Activated T-cell treated with anti-CD3 and anti-CD28 coated beads, Interleukin-2, amount 50 U/mL, for 24 hours (primary cell): ENCODE measurements at places on chromosomes 3 and 15.

DNA sequence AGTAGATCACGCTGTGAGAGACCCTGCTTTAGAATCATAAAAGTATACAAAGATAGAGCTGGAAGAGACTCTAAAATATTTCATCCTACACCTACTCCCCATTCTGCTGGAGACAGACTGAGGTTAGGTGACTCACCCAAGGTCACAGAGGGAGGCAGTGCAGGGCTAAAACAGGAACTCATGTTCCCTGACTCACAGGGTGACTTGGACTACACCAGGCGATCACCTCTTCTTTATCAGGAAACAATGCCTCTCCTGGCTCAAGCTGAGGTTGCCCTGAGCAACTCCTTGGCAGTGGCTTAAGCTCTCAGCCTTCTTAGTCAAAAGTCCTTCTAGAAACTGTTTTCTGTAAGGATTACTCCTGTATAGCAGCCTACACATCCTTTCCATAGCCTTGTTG lies 26.4 kb upstream of the TNFAIP8L3 start:
- DNase-seq = no peak

DNA sequence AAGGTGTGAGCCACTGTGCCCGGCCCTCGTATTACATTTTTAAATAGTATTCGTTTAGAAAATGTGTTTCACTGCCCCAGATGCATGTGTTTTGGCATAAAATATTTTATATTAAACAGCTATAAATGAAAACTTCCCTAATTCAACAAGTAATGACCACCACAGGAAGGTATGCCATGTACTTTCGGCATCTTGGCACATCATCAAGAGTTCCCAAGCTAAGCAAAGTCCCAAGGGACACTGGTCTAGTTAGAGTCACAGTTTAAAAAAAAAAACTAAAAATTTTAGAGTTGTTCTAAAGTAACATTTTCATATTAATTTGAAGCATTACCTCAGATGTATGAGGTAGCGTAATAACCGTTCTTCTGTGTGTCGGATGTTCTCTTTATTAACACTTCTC lies 15.6 kb upstream of the ARPP19 start:
- DNase-seq = no peak

DNA sequence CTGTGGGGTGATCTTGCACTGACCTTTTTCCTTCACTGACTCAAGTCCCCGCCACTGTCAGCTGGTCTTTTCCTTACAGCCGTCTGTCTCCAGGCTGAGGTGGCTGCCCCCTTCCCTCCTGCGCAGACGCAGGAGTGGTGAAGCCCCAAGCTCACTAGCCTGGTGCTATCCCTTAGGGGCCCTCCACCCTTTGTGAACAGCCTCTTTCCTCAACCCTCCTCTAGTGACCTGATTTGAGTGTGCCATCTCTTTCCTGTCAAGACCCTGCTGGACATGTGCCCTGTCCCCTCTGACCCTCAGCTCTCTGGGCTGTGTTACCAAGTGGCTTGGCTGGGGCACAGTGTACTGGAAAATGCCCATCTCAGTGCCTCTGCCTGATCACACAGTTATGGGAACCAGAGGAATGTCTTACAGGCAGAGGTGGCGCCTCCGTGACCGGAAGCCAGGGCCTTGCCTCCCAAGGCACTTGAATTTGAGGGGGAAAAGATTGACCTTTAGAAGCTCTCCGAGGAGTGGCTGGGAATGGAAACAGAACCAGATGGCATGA lies 8.7 kb downstream of the KBTBD13 start:
- no peak for DNase-seq

- peak; percentile 56 for DNase-seq
Measured at GRCh38 chr3:132352556-132353143, 35.4 kb downstream of the ACP3 start.

DNA sequence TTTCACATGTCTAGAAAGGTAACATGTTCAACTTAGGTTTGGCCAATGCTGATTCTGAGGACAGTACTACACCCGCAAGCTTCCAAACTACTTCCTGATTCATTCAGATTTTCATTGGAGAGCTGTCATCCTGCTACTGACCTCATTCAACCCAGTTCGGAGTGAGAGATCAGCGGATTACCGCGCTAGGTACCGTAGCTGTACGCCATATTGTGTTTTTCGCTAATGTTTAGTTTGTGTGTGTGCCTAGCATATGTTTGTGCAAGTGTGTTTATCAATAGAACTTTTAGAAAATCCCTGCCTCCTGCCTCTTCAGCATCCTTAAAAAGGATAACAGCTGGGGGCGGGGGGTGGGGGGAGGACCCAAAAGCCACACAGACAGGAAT lies 1.1 kb downstream of the ZBTB20 start:
- DNase-seq = peak; percentile 58

DNA sequence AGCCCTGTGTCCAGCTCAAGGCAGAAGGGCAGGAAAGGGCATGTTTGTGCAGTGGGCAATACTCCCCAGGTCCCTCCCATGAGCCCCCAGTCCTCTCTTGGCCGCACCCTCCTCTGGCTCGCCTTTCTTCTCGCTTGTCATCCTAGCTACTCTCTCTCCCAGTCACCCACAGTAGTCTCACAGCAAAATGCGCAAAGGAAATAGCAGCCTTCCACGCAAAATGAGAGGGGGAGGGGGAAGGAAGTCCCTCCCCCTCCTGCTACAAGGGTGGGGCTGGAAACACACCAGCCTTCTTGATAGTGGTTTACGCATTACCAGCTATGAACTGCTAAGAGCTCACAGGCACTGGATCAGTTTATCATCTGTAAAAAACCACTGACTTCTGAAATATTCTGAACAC lies 83.8 kb downstream of the GADL1 start:
- no peak for DNase-seq

DNA sequence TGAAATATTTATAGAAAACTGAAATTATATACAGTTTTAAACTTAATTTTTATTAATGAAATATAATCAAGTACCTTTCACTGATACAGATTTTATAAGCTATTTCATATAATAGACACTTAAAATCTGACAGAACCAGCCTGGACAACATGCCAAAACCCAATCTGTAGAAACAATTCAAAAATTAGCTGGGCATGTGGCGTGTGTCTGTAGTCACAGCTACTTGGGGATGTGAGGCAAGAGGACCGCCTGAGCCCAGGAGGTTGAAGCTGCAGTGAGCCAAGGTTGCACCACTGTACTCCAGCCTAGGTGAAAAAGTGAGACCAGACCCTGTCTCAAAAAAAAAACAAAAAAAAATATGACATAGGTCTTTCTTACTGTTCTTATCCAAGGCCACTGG lies 238.3 kb upstream of the MANF start:
- DNase-seq = no peak

DNA sequence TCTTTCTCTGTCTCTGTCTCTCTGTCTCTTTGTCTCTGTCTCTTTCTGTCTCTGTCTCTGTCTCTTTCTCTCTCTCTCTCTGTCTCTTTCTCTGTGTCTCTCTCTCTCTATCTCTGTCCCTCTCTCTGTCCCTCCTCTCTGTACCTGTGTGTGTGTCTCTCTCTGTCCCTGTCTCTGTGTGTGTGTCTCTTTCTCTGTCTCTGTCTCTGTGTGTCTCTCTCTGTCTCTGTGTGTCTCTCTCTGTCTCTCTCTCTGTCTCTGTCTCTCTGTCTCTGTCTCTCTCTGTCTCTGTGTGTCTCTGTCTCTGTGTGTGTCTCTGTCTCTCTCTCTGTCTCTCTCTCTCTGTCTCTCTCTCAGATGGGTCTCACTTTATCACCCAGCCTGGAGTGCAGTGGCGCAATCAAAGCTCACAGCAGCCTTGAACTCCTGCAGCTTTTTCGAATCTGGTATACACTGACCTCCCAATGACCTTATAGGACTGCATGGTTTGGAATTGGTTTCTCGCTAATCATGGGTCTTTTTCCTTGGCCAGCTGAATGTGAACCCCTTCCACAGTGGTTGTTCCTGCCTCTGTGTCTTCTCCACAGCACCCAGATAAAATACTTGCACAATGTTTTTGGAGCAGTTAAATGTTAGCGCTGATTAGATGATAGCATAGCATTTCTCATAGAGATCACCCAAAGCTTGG lies 102.6 kb upstream of the KLHL25 start:
- DNase-seq = no peak

DNA sequence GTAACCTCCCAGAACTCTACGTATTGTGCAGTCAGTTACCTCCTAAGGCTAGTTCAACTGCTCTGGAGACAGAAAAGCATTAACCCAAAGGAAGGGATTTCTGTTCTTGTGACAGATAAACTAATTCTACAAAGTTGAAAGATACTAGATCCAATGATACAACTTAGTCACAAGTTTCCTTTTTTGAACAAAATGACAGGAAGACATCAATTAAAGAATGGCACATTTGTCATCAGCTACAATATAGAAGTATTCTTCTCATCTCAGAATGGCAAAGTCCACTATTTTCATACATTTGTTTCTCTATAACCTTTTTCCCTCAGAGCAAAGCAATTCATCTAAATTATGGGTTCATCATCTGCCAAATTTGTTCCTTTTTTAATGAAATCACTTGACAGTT lies 43.7 kb downstream of the ISL2 start:
- no peak for DNase-seq
